ENCODE measurements at places on chromosomes 5 and 9.

- DNase-seq, result peak; percentile 43
These were observed 74.0 kb downstream of the UBAP1 start for GRCh38 chr9:34252670-34253459.

- no peak for DNase-seq
These were observed 30.5 kb upstream of the SPZ1 start for GRCh38 chr5:80289320-80289719.

DNA sequence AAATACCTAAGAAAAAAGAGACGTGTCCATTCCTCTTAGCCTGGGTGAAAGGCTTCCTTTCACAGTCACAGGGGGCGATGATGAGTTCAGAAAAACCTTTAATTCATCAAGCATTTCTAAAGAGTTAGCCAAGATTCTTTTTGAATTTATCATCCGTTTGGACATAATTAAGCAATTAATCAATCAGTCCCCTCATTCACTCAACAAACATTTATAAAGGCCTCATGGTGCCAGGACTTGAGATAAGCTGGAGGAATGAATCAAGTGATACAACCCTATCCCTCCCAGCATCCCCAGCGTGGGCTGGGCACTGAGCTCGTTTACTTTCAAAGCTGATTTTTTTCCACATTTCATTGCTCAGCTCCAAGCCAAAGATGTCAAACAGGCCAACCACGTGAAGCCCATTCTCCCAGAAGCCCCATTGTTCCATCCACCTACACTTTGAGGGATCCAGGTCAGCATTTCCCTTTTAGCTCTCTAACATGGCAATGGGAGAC, 140.5 kb downstream of the SLIT3 start:
- no peak for DNase-seq

DNA sequence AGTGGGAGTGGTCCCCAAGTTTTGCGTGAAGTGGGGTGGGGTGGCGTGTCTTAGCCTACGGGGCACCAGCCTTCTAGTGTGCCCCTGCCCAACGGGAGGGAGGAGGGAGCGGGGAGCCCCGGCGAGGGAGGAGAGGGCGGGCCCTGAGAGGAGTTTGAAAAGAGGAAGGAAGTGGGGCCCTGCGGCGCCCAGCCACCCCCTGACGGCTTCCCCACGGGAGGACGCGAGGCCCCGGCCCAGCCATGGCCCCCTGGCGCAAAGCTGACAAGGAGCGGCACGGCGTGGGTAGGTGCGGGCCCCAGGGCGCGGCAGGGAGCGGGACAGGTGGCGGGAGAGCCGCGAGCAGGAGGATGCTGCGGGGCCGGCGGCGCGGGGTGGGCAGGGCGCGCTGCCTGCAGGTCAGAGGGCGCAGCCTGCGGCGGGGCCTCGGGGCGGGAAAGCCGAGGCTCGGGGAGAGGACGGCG, at the start of gene DOCK2:
Gene DOCK2, plus strand, starts transcription at position 191 of the 464 bp plus-strand sequence. Its CDS starts 52 bp downstream, at position 243.
- peak; percentile 27 for DNase-seq

DNA sequence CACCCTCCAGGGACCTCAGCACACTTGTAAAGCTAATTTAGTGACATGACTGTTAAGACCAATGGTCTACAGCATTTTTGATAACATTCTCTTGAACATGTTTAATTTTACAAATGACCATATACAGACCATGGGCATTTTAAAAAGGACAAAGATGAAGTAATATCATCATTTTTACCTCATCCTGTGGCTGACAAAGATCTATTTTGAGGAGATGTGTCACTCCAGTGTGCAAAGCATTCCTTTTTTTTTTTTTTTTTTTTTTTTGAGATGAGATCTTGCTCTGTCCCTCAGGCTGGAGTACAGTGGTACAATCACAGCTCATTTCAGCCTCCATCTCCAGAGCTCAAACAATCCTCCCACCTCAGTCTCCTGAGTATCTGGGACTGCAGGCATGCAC, 118.2 kb upstream of the TBC1D2 start:
- no peak for DNase-seq
